ENCODE measurements at places on chromosomes 2 and 18.

DNA sequence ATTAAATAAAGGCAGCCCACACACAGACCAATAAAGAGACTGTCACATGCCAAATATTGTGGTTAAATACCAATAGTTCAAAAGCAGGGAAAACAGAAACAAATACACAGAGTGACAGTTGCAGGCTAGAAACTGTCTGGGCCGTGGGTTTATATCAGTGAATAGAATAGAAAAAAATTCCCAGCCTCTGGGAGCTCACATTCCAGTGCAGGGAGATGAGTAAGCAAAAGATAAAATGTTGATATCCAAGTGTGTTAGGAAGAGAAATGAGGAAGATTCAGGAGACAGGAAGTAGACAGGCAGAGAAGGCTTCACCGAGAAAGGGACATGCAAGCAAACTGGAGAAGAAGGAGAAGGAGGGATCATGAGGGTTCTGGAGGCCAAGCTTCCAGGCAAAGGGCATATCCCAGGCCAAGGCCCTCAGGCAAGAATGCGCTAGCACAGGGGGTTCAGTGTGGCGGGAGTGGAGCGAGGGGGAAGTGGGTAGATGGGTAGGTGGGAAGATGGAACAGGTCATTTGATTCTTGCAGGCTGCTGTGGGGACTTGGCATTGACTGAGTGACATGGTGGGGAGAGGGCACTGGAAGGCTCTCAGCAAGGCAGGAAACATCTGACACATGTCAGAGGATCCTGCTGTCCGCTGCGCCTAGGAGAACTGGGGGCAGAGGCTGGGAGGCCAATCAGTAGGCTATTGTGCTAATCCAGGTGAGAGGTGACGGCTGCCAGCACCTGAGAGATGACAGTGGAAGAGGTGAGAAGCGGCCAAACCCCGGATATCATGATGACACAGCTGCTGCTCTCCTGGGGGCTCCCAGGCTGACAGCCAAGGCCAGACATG lies 89.2 kb downstream of the ZBTB7C start:
- DNase-seq: no peak

GRCh38 chr18:53486296-53486695 lies 738.2 kb downstream of the MBD2 start:
- DNase-seq: no peak

- no peak for DNase-seq
Observed at GRCh38 chr2:16326711-16327300, 338.8 kb downstream of the CYRIA start.

DNA sequence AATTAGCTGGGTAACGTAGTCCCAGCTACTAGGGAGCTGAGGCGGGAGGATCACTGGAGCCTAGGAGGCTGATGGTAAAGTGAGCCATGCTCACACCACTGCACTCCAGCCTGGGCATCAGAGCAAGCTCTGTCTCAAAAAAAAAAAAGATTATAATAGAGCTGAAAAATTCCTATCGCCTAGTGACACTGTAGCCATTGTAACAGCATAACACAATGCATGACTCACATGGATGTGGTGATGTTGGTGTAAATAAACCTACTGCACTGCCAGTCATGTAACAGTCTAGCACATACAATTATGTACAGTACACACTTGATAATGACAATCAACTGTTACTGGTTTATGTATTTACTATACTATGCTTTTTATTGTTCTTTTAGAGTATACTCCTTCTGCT lies 39.6 kb downstream of the MGAT4A start:
- peak; percentile 76 for DNase-seq

GRCh38 chr2:10647441-10647840 lies 42.3 kb downstream of the NOL10 start:
- DNase-seq: no peak

- no peak for DNase-seq
Observed at GRCh38 chr18:48244530-48244929, 164.7 kb downstream of the ZBTB7C start.

- no peak for DNase-seq
Observed at GRCh38 chr2:232981767-232982360, 31.2 kb downstream of the NGEF start.

DNA sequence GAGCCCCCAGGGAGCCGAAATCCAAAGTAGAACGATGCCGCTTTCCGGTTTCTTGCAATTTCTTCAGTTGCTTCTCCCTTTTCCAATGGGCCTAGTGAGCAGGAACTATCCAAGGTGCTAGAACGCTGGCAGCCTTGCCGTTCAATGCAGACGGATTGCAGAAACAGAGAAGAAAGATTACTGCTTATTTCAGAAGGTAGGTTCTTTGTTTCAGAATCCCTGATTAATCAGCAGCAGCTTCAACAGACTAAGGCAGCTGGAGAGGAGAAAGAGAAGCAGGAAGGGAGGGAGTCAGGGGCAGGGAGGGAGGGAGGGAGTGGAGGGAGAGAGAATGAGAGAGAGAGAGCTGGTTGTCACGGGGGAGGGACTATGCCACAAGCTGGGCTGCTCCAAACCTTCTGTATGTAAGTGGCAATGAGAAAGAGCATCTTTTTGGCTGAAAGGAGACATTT lies 576 bp downstream of the NYAP2 start:
- peak; percentile 14 for DNase-seq

DNA sequence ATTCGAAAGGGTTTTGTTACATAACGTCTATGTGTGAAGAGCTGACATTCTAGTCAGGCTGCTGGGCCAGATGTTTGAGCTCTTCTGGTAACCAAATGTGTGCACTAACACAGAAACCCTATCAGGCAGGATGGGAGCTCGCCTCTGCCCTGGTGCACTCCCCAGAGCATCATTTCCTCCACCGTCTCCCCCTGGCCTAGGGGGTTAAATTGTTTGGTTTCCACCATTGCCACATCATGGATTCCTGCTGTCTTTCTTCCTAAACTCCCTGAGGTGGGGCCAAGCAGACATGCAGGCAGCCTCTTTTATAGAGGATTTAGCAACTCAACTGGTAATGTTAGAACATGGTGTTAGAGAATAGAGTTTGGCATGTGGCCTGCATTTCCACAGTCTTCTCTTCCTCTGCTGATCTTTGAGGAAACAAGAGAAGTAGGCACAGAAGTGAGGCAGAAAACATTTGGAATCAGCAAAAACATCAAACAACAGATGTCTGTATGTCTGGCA lies 87.3 kb downstream of the ANTXR1 start:
- no peak for DNase-seq

- no peak for DNase-seq
Observed at GRCh38 chr2:51013079-51013932, 18.6 kb downstream of the NRXN1 start.

GRCh38 chr2:118520246-118520645 lies 327.2 kb downstream of the EN1 start:
- no peak for DNase-seq

DNA sequence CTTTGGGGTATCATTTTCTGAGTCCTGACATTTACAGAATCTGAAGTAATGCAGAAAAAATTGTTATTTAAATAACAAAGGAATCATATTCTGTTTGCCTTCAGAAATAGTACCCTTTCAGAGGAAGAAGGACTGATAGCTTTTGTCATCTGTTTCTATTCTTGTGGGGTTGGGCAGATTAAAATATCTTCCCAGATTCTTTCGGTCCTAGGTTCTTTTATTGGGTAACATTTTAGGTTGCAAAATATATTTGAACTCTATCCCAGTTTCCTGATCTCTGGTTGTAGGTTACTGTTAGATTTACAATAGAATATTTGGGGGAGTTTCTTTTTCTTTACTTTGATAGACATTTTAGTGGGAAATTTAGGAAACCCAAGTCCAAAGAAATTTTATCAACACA lies 550.5 kb downstream of the SPAG16 start:
- DNase-seq: no peak

- DNase-seq: no peak
Observed at GRCh38 chr18:5395860-5396448, 100.4 kb upstream of the ZBTB14 start.

DNA sequence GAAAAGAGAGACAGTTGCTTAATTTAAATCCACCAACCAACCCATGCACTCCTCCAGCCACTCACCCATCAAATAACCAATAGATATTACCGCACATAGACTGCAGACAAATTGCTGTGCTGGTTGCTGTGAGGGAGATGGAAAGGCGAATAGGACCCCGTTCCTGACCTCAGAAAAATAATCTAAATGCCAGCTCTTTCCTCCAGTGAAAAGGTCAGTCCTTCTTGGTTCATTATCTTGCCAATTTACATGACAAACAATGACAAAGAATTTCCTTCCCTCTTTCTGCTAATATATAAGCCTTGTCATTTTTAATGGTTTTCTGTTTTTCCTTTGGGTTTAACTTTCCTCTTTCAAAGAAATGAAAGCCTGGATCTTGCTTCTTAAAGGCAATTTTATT lies 61.6 kb downstream of the MEP1B start:
- DNase-seq: no peak

DNA sequence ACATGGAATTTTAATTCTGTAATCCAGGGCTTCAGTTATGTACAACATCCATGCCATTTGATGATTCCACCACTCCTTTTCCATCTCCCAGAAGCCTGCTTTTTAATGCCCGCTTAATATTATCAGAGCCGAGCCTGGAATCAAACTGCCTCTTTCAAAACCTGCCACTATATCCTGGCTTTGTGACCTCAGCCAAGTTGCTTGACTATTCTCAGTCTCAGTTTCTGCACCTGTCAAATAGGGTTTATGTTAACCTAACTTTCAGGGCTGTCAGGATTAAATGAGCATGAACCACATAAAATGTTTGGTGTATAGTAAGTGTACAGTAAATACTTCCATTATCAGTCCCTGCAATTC lies 108.7 kb downstream of the XRCC5 start:
- DNase-seq: no peak

- DNase-seq: no peak
Observed at GRCh38 chr2:111706481-111707001, 177.5 kb downstream of the ANAPC1 start.

DNA sequence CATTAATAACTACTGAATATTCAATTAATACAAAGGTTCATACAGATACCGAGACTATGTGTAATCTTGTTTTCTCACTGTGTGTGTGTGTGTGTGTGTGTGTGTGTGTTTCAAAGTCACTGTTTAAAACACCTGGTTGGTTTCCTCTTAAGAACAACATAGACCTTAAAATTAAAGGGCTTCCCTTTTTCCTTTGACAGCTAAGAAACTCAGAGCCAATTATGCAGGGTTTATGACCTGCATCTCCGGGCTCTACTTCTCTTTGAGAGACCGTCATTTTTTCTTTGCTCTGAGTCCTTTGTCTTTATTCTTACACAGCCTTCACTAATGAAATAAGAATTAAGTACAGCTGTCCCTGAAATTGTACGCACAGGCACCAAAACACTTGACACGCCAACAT lies 145.6 kb downstream of the HDAC4 start:
- DNase-seq: no peak

DNA sequence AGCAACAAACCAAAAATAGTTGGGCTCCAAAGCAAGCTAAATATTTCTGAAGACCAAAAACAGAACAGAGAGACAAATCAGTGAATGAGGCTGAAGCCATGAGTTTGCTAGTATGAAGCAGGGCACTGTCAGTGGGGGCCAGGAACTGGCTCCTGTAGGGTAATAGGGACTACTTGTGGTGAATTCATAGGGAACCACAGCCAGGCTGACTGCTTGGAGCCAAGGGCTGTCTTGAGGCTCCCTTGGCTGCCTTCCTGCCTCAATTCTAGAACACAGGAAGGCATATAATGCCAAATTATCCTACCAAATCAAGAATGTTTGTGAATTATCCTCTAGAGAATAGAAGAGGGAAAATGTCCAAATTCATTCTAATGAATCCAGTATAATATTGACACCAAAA lies 406.0 kb downstream of the CCDC85A start:
- no peak for DNase-seq

DNA sequence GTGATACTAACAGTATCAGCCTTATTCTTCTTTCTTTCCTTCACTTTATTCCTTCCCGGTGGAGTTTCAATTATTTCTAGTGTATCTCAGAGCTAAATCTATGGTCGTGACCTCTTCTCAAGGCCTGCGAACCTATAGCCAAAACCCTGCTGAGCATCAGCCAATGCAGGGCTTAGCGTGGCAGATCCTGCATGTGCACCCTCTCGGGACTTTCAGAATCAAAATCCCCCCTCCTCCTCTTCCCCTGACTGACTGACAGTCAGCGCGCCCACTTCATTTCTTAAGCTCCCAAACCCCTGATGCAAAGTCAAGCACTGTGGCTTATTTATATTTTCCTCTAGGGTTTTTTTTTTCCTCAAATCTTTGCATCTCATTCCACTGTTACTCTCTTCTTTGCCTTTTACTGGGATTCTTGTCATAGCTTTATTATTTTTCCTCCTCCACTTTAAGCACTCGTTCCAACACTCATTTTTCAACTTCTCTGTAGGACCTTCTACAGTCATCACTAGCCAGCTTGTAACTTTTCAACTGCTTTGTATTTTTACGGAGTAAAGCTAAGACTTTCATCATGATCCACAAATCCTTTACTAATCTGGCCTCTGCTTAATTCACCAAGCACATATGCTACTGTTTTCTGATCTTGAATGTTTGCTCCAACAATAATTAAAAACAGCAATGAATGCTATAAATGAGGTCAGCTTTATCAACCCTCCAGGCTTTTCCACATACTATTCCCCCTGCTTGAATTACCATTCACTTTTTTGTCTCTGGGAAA lies 896.5 kb upstream of the PIK3C3 start:
- DNase-seq: no peak

DNA sequence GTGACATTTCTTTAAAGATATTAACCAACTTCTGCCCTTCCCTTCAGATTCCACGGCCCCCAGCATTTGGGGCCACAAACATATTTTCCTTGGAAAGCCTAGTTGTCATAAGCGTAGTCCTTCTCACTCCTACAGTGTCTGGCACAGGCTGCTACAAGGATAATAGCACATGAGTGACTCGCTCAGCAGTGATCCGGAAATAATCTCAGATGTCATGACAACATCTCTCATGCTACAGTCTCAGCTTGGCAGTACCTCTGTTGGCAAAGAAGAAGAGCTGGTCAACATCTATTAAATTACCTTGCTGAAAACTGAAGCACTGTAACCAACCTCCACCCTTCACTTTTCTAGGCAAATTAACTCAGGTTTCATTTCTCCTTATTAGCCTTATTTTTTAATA lies 351.7 kb downstream of the RAD51AP2 start:
- peak; percentile 31 for DNase-seq

GRCh38 chr2:120703330-120703994 lies 32.2 kb upstream of the GLI2 start:
- peak; percentile 65 for DNase-seq

GRCh38 chr18:5964596-5964995 lies 69.3 kb upstream of the TMEM200C start:
- DNase-seq: no peak

GRCh38 chr2:213065583-213066442 lies 85.6 kb downstream of the IKZF2 start:
- DNase-seq: no peak

GRCh38 chr18:10274301-10274700 lies 180.1 kb upstream of the APCDD1 start:
- no peak for DNase-seq

- no peak for DNase-seq
Observed at GRCh38 chr18:70998490-70998889, 709.6 kb downstream of the SOCS6 start.

DNA sequence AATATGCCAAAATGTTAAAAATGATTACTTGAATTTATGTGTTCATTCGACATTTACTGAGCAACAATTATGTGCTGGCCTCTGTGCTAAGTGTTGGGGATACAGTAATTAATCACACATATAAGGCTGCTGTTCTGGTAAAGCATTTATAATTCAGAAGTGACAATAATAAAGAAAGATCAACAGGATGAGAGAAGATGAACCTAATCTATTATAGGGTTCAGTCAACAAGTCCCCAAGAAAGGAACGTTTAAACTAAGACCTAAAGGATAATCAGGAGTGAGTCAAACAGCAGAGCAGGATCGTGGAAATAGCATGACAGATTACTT lies 60.1 kb upstream of the COX7A2L start:
- no peak for DNase-seq

GRCh38 chr18:22286585-22286984 lies 117.2 kb downstream of the GATA6 start:
- no peak for DNase-seq
